Aortic smooth muscle cell (primary cell): ENCODE measurements at places on chromosomes 5 and 9. TPM values are rescaled to one million over a fixed set of nuclear protein-coding genes. Genes with fewer than 3 reads are reported as not detected.

Gene HRH2
- 0.93 and 1.2 TPM in 2 replicates for total RNA-seq

Gene TXNDC8
- not detected in 2 replicates for total RNA-seq

Gene ZNF366
- under 0.01 and 0.06 TPM in 2 replicates for total RNA-seq

Gene RNF14
- total RNA-seq, result 76.2 and 91.0 TPM in 2 replicates

Gene SPINK4
- not detected in 2 replicates for total RNA-seq

Gene PRDM9
- total RNA-seq, result not detected in 2 replicates

Gene CCDC192
- total RNA-seq, result not detected in 2 replicates

Gene TCF7
- total RNA-seq, result 1.2 and 2.8 TPM in 2 replicates

Gene ORM2
- not detected in 2 replicates for total RNA-seq
